Stimulated activated CD4-positive, alpha-beta T cell treated with anti-CD3 and anti-CD28 coated beads, TNF-alpha, amount 100 ng/mL, for 24 hours (primary cell): ENCODE measurements at places on chromosomes 1 and 21.

DNA sequence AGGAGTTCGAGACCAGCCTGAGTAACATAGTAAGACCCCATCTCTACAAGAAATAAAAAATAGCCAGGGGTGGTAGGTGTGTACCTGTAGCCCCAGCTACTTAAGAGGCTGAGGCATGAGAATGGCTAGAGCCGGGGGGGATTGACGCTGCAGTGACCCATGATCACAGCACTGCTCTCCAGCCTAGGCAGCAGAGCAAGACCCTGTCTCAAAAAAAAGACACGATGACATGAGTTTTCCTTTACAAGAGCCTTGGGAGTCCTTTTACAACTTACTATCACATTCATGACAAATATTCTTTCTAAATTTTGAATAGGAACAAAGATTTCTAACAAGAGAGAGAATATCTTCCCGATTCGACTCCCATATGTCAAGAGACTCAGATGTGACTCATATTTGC lies 3.3 kb upstream of the BRWD1 start:
- no peak for DNase-seq

- no peak for DNase-seq
Observed at GRCh38 chr1:199799116-199799515, 228.4 kb upstream of the NR5A2 start.

GRCh38 chr1:162554258-162554657 lies 7.3 kb upstream of the UAP1 start:
- DNase-seq, result no peak

DNA sequence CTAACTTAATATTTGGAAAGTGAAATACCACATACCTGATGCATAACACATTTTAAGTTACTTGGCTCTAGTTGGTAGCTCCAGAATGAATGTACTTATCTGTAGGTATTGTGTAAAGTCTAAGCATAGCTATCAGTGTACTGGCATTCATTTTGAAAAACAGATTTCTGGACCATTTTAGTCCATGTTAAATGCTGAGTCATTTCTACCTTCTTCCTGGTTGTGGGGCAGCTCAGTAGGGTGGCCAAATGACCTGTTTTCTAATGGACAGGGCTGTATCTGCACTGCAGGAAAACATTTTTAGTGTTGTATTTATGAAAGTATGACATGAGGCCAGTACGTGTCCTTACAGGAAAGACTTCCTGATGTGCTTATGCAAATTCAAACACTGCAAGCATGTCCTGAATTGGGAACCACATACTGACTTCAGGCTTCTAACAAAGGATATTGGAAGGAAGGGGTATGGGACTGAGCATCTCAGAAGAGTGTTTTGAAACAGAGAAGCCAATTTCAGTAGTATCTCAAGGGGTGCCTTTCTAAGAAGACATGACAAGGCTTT lies 300.3 kb upstream of the B3GALT2 start:
- no peak for DNase-seq

DNA sequence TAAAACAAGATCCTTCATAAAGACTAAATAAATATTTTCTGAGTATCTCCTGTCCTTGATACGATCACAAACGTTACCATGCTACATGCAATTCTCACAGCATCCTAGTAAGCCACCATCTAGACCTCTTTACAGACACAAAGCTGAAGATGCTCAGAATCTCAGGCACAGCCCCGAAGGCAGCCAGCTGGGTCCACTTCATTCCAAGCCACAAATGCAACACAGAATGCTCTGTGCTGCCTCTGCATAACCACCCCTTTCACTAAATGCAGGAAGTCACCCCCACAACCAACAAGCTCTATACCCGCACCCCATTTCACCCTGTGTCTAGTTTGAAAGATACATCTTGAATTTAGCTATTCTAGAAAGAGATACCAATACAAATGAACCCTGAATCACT lies 12.9 kb downstream of the RCAN1 start:
- DNase-seq, result no peak

GRCh38 chr1:1182491-1183220 lies 9.0 kb downstream of the TTLL10 start:
- no peak for DNase-seq

DNA sequence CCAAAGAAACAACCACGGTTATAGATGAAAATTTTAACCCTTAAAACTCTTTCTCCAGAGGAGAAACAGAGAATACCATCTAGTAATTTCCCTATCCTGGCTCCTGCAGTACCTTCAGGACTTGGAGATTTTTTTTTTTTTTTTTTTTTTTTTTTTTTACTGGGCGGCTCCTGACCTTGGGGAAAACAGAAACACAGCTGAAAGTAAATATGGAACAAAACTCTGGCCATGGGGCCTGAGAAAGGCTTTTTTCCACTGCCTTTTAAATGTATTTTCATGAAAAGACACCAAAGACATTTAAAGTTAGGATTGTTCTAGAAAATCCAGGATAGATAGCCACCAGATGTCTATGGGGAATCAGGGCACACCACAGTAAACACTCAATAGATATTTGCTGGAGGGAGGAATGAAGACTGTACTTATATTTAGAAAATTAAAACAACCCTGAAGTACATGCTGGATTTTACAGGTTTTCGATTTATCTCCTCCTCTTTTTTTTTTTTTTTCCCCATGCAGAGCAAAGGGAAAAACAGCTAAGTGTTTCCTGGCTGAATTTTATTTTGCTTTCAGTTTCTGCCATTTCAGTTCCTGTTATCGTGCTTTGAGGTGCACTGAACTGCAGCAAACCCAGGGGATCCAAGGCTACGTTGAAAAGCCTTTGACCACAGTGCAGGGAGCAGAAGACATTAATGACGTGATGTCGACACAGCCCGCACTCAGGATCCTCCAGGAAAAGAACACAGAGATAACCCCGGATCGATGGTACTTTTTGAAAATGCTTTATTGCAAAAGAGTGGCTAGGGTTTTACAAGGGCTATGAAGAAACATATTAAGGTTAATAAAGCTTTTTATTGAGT lies 35.7 kb upstream of the CNN3 start:
- peak; percentile 2 for DNase-seq

- no peak for DNase-seq
Observed at GRCh38 chr21:16134134-16134533, 404.4 kb downstream of the USP25 start.

GRCh38 chr1:170162459-170163246 lies 16.9 kb downstream of the NTMT2 start:
- no peak for DNase-seq
